Hematopoietic multipotent progenitor cell treated with erythropoietin and hydrocortisone succinate and interleukin-3 and kit ligand, for 6 days (in vitro differentiated cells): ENCODE measurements at places on chromosomes 7 and 10.

DNA sequence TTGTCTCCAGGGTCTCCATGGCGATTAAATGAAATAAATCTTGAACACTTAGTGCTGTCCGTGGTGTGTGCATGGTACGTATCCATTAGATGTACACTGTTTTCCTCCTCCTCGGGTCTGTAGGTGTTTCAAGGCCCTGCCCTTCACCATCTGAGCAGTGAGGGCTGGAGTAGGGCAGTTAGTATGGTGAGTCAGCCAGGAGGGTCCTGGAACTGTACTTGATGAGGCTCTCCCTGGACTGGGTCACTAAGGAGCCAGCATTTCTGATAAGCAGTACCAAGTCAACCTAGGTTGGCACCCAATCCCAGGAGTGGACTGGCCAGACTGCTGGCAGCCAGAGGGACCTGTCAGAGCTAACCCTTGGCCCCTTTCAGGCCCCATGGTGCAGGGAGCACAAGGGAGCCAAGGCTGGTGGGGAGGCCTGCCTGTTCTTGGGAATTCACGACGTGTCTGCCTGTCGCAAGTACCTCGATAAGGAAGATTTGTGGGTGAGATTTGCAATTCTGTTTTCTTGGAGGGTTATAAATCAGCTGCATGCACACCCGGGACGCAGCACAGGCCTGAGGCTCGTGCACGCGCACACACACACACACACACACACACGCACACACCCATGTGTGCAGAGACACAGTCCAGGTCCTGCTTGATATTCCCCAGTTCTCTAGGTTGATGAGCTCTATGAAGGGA, 114.2 kb downstream of the ZMIZ1 start:
- DNase-seq = no peak

DNA sequence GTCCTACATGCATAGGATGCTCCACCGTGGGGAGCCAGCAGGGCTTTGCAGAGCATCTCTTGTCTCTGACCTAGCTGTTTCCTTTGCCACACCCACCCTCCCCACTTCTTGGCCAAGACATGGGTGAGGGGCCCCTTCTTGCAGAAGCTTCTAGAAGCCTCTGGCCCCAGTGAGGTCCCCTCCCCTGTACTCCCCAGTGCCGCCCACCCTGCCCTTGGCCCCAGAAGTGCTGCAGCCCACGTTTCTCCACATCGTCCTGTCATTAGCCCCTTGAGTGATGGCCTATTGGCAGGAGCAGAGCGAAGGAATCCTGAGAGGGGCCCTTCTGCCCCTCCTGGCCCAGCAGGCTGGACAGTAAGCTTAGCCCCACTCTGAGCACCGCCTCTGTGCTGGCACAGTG, 43.7 kb downstream of the ALOX5 start:
- DNase-seq = no peak

DNA sequence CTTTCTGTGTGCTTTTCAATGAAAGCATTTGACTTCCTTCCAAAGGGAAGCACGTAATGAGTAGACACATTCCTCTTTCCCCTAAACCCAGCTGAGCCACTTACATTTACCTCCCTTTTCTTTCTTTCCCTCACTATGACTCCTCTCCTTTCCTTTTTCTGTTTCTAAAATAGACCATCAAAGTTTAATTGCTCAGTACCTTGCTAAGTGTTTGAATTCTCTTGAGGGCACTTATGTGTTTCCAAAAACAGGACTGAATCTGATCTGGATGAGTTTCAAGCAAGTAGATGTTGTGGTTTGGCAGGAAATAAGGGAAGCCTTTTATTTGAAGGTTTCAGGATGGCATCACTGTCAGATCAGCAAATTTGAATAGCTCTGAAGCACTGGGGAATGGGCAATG, 396.2 kb downstream of the REEP3 start:
- no peak for DNase-seq

GRCh38 chr10:129914153-129914855, 49.8 kb downstream of the EBF3 start:
- no peak for DNase-seq

DNA sequence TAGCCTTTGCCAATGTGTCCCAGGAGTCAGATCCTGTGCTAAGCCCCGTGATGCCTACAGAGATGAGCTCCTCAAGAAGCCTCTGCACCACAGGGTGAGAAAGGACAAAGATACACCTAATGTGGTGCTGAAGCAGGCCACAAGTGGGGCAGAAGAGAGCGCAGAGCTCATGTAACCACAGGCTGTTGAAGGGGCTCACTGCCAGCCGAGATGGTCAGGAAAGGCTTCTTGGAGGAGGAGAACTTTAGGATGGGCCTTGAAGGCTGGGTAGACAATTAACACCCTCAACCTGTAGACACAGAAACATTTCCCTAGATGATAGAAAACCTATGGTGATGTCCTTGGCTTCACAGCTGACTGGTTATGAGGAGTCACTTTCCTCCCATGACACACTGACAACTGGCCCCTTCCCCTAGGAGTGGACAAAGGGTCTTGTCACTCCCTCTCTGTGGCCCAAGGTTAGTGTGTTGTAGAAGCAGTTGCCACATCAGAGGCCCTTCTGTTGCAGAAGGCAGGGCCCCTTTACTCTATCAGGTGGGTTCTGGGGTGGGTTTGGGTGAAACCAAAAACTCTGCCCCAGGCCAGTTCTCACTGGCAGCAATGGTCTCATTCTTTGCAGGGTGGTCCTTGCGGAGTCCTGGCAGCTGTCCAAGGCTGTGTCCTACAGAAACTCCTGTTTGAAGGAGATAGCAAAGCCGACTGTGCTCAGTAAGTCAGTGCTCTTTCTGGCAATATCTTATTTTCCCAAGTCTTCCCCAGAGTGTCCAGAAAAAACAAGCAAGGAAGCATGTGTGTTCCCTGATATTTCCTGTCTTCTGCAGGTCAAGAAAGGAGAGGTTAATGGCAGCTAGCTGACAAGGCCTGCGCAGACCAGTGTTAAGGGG, 69.2 kb downstream of the MINDY4 start:
- no peak for DNase-seq

GRCh38 chr10:97707134-97707861, 6.2 kb upstream of the MARVELD1 start:
- no peak for DNase-seq

GRCh38 chr7:96320442-96320841, 1.5 kb downstream of the SLC25A13 start:
- peak; percentile 17 for DNase-seq

DNA sequence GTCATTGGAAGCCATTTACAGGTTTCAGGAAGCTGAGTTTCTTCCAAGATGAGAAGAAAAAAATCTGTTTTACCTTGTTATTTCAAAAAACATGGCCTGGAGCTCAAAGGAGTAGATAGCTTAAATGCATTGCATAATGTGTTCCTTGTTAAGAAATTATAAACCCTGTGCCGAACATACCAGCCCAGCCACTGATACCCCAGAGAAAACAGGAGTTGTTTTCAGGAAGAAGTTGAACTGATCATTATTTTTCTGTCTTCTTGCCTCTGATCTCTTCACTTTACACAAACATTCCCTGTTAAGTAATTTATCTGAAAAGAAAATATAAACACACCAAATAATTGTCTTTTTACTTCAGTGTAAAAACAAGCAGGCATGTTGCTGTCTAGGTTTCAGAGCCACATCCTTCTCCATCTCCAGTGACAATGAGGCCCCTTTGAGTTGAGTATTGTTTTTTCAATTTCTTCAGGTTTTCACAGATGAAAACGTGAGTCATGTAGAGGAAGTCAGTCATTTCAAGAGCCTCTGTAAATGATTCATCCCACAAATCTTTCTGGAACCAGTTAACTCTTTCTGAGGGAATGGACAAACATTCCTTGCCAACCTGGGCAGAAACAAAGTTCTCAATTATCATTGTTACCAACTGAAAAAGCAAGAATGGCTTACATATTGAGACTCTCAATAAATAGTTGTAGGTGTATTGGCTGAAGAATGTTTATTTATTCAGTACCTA, 244.2 kb downstream of the IPMK start:
- DNase-seq = no peak

DNA sequence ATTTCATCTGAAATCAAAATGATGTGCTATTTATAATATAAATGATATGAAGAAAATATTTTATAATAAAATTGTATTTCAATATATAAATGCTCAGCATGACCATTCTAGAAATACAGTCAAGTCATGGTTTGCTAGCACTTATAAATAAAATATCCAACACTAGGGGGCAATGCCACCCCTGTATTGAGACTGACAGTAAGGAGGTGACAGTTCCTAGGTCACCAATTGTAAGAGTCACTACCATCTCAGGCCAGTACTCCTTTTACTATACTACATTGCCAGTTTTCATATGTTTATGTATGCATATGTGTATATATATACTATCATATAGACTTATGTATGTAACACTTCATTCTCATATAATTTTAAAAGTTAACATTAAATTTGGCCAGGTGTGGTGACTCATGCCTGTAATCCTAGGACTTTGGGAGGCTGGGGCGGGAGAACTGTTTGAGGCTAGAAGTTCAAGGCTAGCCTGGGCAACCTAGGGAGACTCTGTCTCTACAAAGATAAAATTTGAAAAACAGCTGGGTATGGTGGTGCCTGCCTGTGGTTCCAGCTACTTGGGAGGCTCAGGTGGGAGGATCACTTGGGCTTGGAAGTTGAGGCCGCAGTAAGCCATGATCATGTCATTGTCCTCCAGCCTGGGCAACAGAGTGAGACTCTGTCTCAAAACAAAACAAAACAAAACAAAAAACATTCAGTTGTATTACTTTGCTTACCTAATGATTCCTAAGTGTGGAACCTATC, 2.4 kb upstream of the CNOT4 start:
- DNase-seq = peak; percentile 95

DNA sequence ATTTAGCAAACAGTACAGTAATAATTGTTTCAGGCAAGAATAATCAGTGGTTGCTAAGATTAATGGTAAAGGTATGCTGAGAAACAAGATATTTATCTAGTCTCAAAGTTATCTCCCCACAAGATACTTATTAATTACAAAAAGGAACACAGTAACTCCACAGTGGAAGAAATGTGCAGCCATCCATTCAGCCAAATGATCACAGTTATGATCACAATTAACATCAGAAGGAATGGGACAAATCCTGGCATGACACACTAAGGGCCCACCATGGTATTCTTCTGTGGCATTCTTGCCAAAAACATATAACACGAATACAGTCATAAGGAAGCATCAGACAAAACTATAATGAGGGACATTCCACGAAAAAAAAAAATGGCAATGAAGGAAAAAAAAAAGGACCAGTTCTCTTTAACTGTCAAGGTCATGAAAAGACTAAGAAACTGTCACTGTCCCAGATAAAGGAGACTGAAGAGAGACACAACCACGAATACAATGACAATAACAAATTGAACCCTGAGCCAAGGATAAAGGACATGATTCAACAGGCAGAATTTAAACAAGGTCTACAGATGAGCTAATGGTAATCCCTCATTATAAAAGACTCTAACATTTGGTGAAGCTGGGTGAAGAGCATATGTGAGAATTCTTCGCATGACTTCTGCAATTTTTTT, 20.9 kb downstream of the NUDCD3 start:
- no peak for DNase-seq

GRCh38 chr7:28230261-28230660, 49.7 kb upstream of the JAZF1 start:
- no peak for DNase-seq

DNA sequence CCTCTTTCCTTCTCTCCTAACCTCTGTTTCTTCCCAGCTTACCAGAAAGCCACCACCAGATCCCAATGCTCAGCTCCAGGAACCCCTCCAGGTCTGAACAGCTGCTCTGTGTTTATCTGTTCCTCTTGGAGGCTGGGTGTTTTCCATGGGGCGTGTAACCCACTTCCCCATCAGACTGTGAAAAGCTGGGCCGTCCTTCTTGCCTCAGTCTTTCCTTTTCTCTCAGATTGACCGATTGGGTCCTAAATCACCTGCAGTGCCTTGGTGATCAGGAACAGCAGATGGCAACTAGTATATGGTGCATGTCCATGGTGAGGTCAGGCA, 4.8 kb downstream of the SH3PXD2A start:
- no peak for DNase-seq

GRCh38 chr7:158802535-158803366, 26.6 kb downstream of the ESYT2 start:
- no peak for DNase-seq

DNA sequence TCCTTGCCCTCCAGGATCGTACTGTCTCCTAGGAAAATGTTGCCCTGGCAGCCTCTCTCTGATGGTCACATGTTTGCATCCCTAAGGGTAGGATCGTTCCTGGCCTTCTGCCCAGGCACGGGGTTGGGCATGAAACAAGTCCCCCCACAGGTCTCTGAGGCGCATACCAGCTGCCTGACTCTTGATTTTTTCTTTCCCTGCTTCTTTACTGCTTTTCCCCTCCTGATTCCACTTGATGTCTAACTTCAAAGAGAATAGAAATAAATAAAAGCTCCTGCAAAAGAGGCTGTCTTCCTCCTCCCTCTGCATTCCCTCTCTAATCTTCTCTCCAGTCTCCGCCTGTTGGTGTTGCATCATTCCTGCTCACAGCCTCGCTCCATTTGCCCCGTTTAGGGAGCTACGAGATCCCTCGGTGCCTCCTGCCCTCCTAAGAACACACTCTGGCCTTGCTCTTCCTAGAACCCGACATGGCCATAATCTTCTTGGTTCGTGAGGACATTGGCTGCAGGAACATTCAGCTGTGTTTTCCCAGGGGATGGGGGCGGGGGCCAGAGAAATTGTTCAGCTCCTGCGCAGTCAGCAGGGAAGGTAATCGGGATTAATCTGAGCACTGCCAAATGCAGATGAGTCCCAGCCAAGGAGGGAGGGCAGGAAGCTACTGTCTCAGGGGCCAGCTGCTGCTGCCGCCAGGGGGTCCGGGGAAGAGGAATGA, 26.0 kb downstream of the LEP start:
- DNase-seq = no peak

DNA sequence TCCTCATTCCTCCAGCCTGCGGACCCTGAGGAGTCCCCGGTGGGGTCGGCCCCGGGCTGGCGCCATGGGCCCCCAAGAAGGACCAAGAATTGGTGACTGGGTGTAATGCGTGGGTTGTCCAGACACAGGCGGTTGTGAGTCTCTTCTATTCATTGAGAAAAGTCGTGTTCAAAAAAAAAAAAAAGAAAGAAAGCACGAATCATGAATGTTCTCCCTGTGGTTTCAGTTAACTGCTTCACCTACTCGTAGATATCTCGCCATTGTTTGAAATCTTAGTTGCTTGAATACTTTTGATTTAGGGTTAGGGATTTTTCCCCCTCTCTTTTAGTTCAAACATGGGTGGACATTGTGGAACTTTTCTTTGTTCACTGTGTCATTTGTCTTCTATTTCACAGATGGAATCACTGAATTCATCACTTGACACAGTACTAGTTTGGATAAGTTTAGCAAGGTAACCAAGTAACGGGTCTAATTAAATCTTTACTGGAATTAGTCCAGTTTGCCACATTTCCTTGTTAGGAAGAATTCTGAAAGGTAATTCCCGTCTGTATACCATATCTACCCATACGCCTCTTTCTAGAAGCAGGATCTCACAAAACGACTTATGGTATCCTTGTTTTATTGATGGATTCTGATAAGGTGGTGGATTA, 775 bp downstream of the STARD3NL start:
- peak; percentile 66 for DNase-seq
